ENCODE measurements at places on chromosomes 5 and 9.

GRCh38 chr9:1747417-1747967, 267.7 kb upstream of the SMARCA2 start:
- no peak for DNase-seq

DNA sequence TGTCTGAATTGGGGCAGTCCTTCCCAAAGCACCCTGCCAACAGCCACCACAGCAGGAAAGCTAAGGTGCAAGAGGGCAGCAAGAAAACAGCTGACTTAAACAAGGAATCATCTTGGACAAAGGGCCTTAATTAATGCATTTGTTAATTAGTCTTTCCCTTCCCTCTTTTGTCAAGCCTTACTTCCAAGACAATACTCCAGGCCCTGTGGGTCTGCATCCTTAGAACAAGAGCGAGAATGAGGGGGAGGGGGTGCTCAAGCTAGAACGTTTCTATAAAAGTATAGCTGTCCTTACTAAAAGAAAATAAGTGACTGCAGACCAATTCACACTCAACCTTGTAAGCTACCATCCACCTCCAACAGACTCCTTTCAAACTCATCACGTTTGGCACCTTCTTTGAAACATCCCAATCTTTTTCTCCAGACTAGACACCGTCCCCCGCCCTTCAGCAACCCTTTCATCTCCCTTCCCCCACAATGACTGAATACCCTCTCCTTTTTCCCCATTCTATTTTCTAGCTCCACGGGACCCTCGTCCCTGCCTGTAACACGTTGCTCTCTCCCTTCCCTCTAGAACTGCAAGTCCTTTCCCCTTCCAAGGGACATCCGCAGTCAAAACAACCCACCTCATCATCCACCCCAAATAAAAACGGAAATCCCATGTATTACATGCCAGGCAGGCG, 85.7 kb upstream of the RNF38 start:
- DNase-seq, result no peak

- DNase-seq, result no peak
Observed at GRCh38 chr5:66854416-66854815, 258.2 kb downstream of the MAST4 start.

DNA sequence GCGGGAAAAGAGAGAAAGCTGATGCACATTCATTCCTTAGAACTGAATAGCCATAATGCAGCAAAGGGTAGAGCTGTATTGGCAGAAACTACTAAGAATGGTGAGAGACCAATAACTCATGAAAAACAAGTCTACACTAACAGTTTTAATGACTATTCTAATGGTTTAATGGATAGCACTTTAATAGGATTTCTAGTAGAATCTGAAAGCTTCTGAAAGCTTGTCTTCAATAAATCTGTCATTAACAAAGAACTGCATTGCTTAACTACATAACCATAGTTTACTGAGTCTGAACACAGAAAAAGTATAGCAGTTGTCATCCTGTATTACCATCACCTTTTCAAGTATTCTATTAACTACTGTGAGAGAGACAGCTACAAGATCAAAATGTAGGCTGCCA, 617.8 kb upstream of the DMAC1 start:
- DNase-seq, result no peak

DNA sequence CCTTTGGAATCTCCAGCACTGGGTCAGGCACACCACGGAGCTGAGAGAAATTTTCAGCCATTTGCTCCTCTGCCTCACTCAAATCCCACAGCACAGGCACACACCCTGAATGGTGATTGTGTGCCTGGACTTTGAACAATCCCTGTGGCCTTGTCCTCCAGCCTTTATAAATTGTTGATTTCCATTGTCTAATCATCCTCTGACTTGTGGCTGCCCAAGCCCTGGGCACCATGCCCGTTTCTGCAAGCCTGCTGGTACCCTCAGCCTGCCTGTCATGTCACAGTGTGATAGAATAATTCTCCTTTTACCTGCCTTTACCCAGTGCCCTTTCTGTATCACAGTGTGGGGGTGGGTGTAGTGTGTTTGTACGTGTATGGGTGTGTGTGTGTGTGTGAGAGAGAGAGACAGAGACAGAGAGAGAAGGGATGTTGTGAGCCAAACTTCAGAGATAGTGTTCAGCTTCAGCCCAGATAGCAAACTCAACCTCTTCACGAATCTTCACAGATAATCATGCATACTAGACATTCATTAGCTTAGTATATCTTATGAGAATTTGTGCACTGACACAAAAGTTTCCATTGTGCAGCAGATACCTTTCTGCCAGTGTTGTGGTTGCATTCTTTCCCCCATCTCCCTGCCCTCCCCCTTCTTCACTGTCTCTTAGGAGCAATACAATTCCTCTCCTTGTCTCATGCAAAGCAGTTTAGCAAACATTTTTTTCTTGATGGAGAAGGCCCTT, 27.8 kb upstream of the SLC44A1 start:
- no peak for DNase-seq

GRCh38 chr9:113695901-113696300, 180.2 kb upstream of the ZNF618 start:
- no peak for DNase-seq

- no peak for DNase-seq
Observed at GRCh38 chr5:964821-965220, 43.8 kb upstream of the NKD2 start.

GRCh38 chr5:109719978-109720377, 30.3 kb downstream of the MAN2A1 start:
- no peak for DNase-seq

All from bone marrow (tissue), 2 donors.